Upper lobe of left lung (tissue), 6 donors: ENCODE measurements at places on chromosomes 3 and 15. TPM values are rescaled to one million over a fixed set of nuclear protein-coding genes. Genes with fewer than 3 reads are reported as not detected.

- peaks cover 31% of the 10 kb centered on the region for H3K36me3 ChIP-seq
- no peak for DNase-seq
- H3K4me3 ChIP-seq: no peak overlapping the region
These were observed 16.8 kb downstream of the RPUSD3 start for GRCh38 chr3:9826815-9827573.

GRCh38 chr3:105582015-105582414 is 215.3 kb downstream of the ALCAM start:
- no peaks in the 10 kb centered on the region for H3K4me1 ChIP-seq
- no peaks in the 10 kb centered on the region for H3K36me3 ChIP-seq
- H3K27ac ChIP-seq: no peak overlapping the region
- no peak for DNase-seq
- no peaks in the 10 kb centered on the region for H3K27me3 ChIP-seq

DNA sequence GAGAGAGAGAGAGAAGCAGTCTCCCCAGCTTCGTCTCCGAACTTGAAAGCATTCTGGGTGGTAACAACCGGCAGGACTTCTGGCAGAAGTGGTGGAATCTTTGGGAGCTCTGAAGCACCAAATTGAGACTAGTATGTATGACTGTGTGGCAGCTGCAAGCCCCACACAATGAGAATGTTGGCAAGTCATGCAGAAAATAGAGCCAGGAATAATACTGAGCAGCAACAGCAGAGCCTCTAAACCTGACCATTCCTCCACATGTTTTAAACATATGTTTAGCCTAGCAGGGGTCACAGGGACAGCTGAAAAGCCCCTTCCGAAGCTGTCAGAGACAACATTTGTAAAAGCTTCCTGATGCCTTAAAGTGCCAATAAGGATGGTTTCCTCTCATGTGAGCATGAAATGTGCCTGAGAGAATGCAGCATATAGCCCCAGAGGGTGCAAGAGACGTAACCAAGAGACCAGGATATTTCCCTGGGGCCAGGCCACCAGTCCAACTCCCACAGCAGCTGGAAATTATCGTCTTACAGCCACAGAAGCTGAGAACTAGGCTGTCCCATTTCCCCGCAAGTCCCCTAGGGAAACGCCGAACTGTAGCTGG is 178.6 kb upstream of the CCDC54 start:
- H3K27ac ChIP-seq: peak overlapping the region; percentile 33
- no peaks in the 10 kb centered on the region for H3K27me3 ChIP-seq
- H3K4me3 ChIP-seq: no peak overlapping the region
- no peaks in the 10 kb centered on the region for H3K4me1 ChIP-seq

The EHHADH gene
- 3.6 TPM for total RNA-seq

DNA sequence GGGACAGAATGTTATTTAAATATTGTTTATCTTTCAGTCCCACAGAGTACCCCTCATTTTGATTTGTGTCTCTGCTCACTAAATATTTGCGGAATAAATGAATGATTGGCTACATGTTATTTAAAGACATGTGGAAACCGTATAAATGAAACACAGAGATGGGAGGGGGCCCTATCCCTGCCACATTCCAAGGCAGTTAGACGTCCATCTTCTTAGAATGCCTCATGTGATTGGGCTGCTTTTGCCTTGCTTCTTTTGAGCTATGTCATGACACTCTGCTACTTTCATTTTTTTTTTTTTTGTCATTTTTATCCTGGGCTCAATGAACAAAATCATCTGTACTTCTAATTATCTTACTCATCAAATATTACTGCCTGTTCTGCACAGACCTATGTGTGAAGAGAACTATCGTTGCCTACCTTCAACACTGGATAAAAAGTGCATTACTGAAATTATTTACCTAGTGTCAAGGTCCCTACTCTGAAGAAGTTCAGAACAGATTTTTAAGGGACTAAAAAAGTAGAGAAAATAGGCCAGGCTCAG is 83.9 kb upstream of the FAM98B start:
- H3K4me1 ChIP-seq: no peaks in the 10 kb centered on the region
- no peak overlapping the region for H3K4me3 ChIP-seq
- DNase-seq: no peak
- no peaks in the 10 kb centered on the region for H3K27me3 ChIP-seq

DNA sequence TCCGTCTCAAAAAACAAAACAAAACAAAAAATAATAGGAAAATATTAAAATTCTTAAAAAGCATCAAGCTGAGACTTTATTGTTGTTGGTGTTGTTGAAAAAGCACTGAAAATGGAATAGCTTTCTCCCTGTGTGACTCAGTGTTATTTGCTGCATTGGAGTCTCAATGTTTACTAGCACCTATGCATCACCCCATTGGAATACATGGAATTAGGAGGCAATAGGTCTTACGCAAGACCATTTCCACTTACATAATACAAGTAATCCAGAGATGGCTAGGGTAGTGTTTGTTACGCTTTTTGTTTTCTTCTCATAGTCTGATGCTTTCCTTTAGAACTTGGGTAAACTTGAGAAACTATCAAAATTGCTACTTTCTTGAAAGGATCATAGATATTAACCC is 15.2 kb downstream of the GXYLT2 start:
- H3K4me3 ChIP-seq: no peak overlapping the region
- H3K27me3 ChIP-seq: no peaks in the 10 kb centered on the region
- no peaks in the 10 kb centered on the region for H3K36me3 ChIP-seq
- no peak overlapping the region for H3K27ac ChIP-seq
- no peaks in the 10 kb centered on the region for H3K4me1 ChIP-seq

The CADM2 gene
- 1.2 TPM for total RNA-seq
